ENCODE measurements at places on chromosomes 7 and 10.

GRCh38 chr10:124529661-124530214, 68.1 kb downstream of the LHPP start:
- no peak for DNase-seq

DNA sequence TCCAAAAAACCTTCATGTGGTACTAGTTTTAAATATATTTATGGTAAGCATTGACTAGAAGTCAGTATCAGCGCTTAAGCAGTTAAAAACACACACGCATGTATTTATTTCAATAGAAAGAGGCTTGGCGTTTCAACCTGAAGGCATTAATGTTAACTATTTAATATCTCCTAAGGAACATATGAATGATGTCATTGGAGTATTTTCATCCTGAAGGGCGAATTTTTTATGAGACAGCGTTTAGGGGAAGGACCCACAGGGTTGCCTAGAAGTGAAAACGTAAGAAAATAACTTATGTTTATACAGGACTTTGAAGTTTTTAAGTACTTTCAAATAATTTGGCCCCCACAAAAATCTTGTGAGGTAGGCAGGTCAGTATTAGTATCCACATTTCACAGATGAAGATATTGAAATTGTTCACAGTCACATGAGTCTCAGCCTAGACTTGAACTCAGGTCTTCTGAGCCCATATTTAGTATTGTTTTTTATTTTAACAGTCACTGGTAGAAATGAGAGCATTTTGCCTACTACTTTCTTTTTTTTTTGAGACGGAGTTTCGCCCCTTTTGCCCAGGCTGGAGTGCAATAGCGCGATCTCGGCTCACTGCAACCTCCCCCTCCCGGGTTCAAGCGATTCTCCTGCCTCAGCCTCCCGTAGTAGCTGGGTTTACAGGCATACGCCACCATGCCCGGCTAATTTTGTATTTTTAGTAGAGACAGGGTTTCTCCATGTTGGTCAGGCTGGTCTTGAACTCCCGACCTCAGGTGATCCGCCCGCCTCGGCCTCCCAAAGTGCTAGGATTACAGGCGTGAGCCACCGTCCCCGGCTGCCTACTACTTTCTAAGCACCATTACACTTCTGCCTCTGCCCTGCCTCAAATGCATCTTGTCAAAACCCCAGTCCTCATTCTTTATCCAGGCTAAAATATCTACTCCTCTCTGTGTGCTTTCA, 1.8 kb downstream of the SLK start:
- DNase-seq, result no peak

- no peak for DNase-seq
These were observed 27.3 kb downstream of the RALA start for GRCh38 chr7:39650676-39651075.

GRCh38 chr10:89621438-89621837, 23.6 kb downstream of the PANK1 start:
- no peak for DNase-seq

GRCh38 chr10:132521041-132521465, 16.5 kb upstream of the INPP5A start:
- DNase-seq, result no peak

DNA sequence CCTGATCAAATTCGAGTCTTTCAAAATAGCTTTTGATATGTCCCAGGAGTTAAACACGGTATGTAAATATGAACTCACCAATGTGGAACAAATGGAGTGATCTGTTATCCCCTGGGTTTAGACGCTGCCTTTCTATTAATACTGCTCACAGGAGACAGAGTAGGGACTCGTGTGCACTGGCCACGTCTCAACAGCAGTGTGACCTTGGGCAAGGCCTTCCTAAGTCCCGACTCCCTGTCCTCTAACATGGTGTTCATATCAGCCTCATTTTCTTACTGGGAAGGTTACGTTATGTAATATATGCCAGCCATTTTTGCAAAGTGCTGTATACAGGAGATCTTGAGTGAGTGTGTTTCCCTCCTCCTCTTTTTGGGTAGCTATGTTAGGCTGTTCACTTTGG, 1.8 kb downstream of the WDR37 start:
- DNase-seq, result no peak
